NCI-H1092 treated with DMSO at 0.1 percent for 48 hours (cell line): ENCODE measurements at places on chromosomes 6 and 20.

DNA sequence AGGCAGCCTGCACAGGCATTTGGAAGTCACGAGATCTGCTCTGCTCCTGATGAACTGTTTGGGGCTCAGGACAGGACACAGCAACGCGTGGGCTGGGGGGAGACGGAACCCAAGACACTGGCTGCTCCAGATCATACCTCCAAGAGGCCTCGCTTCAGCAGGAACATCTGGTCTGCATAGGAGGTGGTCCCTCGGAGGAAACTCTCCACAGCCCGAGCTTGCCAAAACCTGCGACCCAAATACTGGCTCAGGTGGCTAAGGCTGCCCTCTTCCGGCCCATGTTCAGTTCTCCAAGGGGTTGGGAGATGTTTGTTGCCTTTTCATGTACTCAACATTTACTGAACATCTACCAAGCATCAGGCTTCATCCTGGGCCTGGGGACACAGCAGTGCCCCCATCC is 51.7 kb downstream of the MYH7B start:
- no peak for DNase-seq

- DNase-seq = no peak
Measured at GRCh38 chr6:159945801-159946392, 23.0 kb upstream of the IGF2R start.

- DNase-seq = peak; percentile 72
Measured at GRCh38 chr6:28896505-28897368, 27.0 kb downstream of the TRIM27 start.

GRCh38 chr6:5204376-5204775 is 56.4 kb downstream of the LYRM4 start:
- no peak for DNase-seq

DNA sequence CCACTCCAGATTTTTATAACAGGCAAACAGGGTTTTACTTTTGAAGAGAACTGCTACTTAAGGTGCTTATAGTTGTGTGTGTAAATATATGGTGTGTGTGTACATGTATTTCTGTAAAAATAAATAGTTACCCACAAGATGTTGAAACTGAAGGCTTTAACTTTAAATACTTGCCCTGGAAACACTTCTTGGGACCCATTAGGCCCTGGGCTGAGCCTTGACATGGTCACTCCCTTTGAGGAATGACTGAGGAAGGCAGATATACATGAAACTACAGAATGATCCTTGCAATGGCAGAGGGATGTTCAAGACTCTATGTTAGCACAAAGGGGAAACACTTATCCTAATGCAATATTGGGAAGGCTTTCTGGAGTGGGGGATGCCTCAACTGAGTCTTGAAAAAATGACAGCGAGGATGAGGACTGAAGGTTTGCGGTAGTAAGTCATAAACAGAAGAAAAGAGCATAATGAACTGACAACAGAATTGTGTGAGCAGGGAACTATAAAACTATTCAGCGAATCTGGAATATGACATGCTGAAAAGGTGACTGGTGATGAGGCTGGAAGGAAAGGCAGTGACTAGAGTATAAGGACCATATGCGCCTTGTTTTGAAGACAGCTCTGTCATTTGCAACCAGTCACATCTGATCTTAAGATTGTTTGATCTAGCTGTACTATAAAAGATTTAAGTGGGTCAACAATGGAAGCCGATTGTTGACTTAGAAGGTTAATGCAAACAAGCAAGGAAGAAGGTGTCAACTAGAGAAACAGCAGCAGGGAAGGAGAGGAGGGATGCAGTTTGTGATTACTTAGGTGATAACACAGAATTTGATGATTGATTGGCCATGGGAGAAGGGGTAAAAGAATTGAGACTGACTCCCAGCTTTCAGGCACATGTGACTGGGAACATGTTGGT is 64.4 kb upstream of the COL21A1 start:
- DNase-seq = no peak

DNA sequence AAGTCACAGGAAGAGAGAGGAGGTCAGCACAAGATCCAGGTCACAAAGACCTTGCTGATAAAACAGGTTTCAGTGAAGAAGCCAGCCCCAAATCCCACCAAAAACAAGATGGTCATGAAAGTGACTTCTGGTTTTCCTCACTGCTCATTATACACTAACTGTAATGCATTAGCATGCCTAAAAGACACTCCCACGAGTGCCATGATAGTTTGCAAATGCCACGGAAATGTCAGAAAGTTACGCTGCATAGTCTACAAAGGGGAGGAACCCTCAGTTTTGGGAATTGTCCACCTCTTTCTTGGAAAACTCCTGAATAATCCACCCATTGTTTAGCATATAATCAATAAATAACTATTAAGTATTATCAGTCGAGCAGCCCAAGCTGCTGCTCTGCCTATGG is 427.2 kb downstream of the RFPL4B start:
- DNase-seq = no peak

DNA sequence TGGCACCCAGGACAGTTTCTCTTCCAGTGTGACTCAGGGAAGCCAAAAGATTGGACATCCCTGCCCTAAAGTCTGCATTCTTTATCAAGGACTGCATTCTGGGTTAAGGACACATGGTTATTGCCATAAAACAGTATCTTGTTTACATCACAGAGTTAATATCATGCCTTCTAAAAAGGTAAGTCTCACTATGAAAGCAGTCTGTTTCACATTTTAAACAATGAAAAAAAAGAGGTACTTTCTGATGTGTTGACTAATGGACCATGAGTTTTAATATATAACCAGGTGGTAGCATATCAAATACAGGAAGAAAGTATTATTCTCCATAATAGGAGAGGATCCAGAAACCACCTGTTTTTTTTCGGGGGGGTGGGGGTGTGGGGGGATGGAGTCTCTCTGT is 93.7 kb downstream of the TIAM2 start:
- DNase-seq = no peak

DNA sequence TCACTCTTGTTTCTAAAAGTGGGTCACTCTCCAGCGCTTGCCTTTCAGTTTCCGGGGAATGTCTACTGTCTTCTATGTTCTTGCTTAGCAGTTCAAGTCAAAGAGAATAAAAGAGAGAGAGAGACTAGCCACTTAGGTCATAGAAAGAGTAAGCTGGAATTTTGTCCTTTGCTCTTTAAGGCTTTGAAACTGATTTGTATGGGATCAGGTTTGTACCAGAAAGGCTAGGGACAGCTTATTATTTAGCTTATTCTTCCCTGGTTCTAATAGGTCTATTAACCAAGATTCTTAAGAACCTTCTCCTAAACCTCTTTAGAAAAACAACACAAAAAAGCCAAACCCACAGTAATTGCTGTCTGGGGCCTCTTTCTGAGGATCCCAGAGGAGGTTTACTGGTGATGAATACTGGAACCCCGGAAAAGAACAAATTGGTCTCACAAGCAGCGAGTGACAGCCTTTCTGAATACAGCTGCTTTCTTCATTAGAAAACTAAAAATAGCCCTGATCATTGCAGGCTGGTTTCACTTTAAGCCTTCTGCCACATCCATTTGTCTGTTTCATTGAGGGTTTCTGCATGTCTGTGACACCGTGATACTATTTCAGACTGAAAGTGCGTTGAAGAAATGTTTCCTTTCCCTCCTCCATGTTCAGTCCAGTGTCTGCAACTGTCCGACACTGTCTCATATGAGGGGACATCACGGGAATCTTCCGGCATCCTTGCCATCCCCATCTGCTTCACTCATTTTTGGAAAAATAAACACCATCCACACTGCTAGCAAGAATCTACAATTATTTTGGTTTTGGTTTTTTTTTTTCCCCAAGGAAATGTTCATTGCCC is 75.1 kb upstream of the ATXN1 start:
- no peak for DNase-seq

- no peak for DNase-seq
Measured at GRCh38 chr6:45896783-45897441, 118.7 kb downstream of the CLIC5 start.

GRCh38 chr6:105429676-105430075 is 26.8 kb upstream of the PREP start:
- no peak for DNase-seq
